Left kidney (tissue), 8 donors: ENCODE measurements at places on chromosomes 16 and 17. TPM values are rescaled to one million over a fixed set of nuclear protein-coding genes. Genes with fewer than 3 reads are reported as not detected.

TMEM219 gene
- 93.1 TPM for polyA plus RNA-seq

CFAP97D1 gene
- polyA plus RNA-seq: 0.10 TPM

CIBAR2 gene
- polyA plus RNA-seq: 0.27 TPM

ALOXE3 gene
- not detected for polyA plus RNA-seq

NPIPA1 gene
- polyA plus RNA-seq: 164 TPM

GRCh38 chr16:85901110-85901509 lies 2.1 kb downstream of the IRF8 start:
- no peak for DNase-seq

DNA sequence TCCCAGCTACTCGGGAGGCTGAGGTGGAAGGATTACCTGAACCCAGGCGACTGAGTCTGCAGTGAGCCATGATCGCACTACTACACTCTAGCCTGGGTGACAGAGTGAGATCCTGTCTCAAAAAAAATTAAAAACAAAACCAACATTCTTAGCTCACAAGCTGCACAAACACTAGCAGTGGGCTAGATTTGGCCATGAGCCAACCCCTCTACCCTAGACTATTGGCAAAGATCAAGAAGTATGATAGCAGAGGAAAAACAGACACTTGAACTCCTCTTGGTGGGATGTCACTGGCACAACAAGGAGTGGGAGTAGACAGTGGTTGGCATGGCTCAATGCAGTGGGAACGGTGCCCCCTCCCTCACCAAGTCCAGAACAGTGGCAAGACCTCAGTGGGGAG lies 19.6 kb upstream of the RIPOR1 start:
- DNase-seq: no peak

- DNase-seq: no peak
Measured at GRCh38 chr16:76946879-76947278, 244.1 kb upstream of the MON1B start.

- no peak for DNase-seq
Measured at GRCh38 chr17:11340803-11341202, 99.8 kb downstream of the SHISA6 start.

DNA sequence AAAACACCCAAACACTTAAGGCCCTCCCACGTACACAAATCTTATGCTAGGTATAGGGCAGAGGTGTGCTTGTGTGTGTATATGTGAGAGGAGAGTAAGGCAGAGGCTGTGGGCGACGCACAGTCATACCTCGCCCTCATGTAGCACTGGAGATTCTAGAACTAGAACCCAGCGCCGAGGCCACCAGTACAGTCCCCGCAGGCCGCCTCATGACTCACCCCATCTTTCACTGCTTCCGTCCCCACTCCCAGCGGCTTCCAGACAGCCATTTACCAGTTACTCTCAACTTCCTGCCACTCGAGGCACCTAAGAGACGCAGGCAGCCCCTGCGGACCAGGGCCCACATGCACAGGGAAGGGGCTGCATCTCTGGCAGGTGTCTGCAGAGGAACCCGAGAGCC lies 23.2 kb upstream of the CYTH1 start:
- no peak for DNase-seq

DNA sequence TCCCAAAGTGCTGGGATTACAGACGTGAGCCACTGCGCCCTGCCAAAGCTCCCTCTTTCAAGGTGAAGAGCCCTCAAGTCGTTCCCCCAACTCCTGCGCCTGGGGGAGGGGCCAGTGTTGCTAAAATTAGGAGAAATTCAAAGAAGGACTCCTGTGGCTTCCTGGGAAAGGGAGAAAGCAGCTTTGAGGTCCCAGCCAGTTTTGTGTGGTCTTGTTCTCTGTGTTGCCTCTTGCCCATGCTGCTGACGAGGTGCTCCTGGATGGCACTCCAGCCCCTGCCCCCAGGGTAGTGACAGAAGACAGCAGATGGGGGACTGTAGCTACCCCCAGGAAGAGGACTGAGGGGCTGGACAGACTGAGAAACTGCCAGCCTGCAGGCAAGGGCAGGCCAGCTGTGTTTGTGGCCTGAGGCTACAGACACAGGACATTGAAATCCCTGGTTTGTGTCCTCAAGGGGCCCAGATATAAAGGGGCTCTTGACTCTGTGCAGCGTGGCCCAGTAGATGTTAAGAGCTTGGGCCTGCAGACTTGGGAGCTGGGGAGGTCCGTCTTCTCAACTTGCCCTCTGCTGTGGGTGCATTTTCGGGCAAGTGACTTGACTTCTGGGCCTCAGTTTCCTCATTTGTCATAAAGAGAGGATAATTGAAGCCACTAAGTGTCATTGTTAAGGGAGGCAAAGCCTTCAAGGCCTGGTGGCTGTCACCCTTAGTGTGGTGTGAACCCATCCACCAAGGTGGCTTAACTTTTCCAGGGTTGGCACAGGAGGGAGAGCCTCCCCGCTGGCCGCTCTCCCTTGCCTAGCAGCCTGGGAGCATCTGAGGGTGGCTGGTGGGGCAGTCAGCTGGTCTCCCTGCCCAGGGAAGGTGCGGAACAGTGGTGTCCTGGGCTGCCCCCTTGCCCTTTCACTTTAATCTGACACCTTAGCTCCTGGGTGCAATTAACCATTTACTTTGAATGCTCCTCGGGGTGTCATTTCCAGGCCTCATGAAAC lies 4.1 kb downstream of the UBALD2 start:
- DNase-seq: no peak

- DNase-seq: no peak
Measured at GRCh38 chr16:16956376-16956775, 514.4 kb downstream of the XYLT1 start.

- no peak for DNase-seq
Measured at GRCh38 chr16:67155295-67156142, 4.2 kb downstream of the TRADD start.

DNA sequence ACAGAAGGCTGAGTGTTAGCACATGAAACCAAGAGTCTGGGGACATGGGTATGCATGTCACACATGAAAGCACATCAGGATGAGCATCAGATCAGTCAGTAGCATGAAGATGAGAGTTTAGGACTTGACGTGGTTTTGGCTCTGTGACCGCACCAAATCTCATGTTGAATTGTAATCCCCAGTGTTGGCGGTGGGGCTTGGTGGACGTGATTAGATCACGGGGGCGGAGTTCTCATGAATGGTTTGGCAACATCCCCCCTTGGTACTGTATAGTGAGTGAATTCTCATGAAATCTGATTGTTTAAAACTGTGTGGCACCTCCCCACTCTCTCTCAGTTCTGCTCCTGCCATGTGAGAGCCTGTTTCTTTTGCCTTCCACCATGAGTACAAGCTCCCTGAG lies 46.4 kb downstream of the CNGB1 start:
- DNase-seq: no peak

DNA sequence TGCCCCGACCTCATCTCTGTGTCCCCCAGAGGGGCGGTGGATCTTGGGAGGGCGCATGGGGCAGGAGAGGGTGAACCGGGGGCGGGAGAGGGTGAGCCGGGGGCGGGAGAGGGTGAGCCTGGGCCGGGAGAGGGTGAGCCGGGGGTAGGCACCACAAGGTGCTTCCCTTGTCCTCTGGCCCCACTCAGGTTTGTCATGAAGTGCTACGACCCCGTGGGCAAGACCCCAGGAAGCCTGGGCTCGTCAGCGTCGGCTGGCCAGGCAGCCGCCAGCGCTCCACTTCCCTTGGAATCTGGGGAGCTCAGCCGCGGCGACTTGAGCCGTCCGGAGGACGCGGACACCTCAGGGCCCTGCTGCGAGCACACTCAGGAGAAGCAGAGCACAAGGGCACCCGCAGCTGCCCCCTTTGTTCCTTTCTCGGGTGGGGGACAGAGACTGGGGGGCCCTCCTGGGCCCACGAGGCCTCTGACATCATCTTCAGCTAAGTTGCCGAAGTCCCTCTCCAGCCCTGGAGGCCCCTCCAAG lies 18.9 kb downstream of the ASPSCR1 start:
- no peak for DNase-seq

GRCh38 chr17:33145941-33146340 lies 147.2 kb downstream of the ASIC2 start:
- DNase-seq: no peak

GRCh38 chr16:19223235-19224170 lies 55.5 kb downstream of the SYT17 start:
- DNase-seq: no peak

DNA sequence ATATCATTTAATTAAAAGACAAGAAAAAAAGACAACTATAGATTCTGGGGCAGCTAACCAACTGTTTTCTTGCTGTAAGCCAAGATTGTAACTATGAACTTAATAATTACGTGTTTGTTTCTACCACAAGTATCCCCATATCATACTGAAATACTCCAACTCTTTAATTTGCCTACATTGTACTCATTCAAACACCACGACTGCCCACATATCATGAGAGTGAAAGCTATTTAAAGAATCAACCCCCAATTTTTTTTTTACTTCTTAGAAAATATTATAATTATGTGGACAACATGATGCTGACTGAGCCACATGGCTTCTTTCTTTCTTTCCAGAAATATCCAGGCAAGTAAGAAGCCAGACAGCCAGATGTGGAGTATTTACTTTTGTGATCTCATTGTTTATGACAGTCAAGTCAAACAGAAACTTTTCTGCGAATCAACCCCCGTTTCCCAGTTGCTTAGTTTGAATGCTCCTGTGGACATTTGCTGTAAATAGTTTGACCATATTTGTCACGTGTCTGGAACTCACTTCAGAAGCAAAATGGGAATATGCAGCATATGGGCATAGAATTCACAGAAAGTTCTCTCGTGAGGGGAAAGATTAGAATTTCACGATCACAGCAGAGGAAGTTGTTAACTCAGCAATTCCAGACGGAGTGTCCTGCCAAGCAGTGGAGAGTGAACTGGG lies 126.8 kb upstream of the PSMD7 start:
- peak; percentile 38 for DNase-seq

DNA sequence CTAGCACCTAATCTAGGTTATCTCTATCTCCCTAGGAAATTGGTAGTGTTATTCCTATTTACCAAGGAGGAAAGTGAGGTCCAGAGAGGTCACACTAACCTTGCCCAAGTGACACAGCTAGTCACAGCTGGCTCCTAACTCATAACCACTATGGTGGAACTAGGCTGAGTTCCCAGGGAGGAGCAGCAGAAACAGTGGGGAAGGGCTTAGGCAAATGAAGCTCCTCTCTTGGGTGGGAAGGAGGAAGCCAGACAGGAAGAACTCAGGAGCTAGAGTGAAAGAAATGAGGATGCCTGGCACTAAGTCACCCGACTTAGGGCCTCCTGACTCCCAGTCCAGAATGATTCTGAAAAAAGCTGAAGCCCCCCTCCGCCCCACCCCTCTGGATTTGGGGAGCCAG lies 34.5 kb downstream of the PSME3IP1 start:
- no peak for DNase-seq
